DMS79 (cell line): ENCODE measurements at places on chromosomes 11 and 22.
A peak's percentile ranks its signal among the peaks of the same experiment; 100 is the strongest.

- DNase-seq, result no peak
Observed at GRCh38 chr22:40482391-40482790, 112.0 kb downstream of the SGSM3 start.

DNA sequence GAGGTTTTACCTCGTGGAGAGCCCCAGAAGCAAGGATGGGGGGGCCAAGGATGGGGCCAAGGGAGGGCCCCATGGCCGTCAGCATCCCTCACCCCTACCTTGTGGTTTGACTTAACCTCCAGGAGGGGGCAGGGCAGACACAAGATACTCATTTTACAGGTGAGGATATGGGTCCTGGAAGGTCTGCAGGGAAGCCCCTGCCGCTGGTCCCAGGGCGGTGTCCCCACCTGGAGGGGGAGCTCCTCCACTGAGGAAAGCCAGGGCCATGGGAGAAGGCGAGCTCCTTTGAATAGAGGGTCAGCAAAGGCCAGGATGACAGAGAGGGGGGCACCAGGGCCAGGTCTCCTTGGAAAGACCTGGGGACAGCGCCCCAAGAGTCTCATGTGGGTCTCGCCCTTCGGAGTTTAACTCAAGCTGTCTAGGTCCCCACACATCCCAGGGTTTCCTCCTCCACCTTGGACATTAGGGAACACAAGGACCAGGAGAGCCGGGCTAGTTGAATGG, 5.9 kb upstream of the ADORA2A start:
- no peak for DNase-seq

DNA sequence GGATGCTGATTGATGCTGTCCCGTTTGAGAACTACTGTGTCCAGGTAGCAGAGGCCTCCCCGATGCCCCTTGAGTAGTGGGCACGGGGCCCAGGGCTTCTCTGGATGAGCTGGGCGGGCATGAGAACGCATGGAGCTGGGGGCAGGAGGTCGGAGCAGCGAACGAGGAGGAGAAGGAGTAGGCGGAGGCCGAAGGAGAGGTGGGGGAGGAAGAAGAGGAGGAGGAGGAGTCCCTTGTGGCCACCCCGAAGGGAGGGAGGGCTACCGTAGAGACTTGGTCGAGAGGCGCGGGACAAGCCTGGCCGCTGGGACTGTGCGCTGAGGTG, 62.9 kb downstream of the CRYBB2 start:
- DNase-seq, result no peak

GRCh38 chr11:60251485-60252212, 8.7 kb upstream of the MS4A4E start:
- DNase-seq, result no peak

- DNase-seq, result no peak
Observed at GRCh38 chr22:41380993-41381328, 781 bp upstream of the TEF start.

GRCh38 chr11:13952221-13952620, 10.3 kb upstream of the SPON1 start:
- no peak for DNase-seq

DNA sequence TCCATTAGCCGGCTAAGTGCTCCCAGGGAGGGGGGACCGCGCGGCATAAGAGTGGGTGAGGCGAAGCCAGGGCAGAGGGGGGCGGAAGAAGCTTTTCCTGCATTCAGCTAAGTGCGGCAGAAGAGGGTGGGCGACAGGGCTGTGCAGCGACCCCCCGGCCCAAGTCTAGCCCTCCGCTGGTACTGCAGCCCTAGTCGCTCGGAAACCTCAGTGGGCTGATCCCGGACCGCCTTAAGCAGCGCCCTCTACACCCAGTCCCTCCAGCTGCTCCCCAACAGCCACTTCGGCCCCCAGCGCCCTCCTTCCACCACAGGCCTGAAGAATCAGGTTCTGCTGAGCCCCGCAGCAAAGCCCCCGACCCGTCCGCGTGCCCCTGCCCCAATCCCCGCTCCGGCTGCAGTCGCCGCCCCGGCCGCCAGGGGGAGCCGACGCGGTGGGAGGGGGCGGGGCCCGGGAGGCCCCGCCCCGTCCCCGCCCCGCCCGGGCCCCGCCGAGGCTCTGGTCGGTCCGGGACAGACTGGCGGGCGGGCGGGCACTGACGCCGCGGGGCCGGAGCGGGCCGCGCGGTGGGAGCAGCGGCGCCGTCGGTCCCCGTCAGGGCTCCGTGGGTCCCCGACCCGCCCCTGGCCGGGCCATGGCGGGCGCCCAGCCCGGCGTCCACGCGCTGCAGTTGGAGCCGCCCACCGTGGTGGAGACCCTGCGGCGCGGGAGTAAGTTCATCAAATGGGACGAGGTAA, at the start of gene PLCB3:
Gene PLCB3, plus strand, starts transcription at position 515 of the 737 bp plus-strand sequence. Its CDS starts 120 bp downstream, at position 635.
- no peak for DNase-seq

GRCh38 chr22:17982572-17983141, 41.7 kb downstream of the MICAL3 start:
- DNase-seq, result no peak

DNA sequence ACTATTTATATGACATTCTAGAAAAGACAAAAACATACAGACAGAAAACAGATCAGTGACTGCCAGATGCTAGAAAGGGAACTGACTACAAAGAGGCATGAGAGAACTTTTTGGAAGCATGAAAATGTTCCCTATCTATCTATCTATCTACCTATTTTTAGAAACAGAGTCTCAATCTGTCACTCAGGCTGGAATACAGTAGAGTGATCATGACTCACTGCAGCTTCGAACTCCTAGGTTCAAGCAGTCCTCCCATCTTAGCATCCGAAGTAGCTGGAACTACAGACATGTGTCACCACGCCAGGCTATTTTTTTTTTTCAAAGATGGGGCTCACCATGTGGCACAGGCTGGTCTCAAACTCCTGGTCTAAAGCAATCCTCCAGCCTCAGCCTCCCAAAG, 6.9 kb downstream of the SBF2 start:
- no peak for DNase-seq

DNA sequence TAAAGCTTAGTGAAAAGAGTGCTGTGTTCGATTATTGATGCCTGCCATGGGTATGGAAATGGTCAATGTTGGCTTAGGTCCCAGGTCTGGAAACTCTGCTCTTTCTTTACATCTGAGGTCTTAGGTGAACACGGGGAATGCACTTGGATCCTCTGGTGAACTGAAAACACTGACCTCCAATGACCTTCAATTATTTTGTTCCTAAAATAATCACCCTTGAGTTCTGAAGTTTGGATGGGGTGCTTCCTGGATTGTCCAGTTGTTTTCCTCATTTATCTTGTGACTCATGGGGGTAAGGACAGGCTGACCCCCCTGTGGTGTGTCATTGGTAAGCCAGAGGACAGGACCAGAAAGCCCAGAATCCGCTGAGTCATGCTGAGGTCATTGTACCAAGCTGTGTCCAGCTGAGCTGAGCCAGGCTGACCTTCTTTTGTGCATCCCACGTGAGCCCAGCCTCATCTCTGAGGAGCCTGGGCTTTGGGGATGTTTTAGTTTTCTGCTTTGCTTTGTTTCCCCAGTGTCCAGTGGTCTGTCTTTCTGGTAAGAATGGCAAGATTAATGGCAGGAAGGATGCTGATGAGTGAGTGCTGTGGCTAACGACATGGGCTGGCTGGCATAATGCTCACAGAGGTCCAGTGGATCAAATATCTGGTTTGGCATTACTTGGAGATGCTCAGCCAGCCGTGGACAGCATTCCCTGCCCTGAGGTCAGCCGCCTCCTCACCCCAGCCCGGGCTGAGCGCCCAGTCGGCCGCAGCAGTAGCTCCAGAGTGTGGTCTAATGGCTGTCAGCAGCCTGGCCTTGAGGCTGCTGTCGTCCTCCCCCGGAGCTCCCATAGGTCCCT, 35.6 kb downstream of the AMPD3 start:
- no peak for DNase-seq

GRCh38 chr11:87059596-87060390, 22.1 kb downstream of the TMEM135 start:
- DNase-seq, result no peak

DNA sequence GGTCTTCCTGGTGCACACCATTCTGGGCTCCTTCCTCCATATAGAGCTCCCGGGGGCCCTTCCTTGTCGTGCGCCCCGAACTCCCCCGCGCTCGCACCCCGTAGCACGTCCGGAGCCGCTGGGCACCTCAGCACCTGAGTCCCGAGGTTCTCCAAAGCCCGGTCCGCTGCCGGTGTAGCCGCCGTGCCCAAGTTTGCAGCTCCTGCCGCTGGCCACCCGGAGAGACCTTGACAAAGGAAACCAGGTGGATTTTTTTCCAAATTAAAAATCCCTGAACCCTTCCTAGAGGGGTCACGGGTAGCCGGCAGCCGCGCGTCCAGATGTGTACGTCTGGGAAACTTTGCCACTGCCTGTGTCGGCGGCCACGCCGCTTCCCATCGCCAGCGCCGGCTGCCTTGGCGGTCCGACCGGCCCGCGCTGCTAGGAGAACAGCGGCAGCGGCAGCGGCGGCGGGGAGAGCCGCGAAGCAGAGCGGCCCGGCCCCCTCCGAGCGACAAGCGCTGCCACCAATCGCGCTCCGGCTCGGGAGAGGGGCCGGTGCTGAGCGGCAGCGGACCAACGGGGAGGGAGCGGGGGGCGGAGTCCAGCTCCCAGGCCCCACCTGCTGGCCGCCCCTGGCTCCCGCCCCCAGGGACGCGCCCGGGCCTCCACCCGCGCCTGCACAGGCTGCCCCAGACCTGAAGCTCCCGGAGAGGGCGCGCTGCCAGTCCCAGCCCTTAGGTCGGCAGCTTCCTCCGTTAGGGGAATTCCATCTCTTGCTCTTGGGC, at the start of gene GALNT18:
Gene GALNT18, minus strand, starts transcription at position 433 of the 767 bp plus-strand sequence.
- DNase-seq, result peak; percentile 89

GRCh38 chr11:111305162-111305802, 6.9 kb downstream of the POU2AF3 start:
- no peak for DNase-seq

DNA sequence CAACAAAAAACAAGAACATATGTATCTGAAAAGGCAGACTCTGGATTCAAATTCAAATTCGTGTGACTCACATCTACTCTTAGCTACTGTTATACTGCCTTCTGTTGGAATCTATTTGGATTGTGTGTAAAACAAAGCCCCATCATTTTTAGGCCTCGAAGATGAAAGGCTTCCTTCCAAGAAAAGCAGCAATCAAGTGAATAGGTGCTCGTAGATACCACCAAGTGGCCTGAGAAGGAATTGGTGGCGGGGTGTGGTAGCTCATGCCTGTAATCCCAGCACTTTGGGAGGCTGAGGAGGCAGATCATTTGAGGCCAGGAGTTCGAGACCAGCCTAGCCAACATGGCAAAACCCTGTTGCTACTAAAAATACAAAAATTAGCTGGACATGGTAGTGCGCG, 4.2 kb downstream of the GRAMD1B start:
- no peak for DNase-seq

DNA sequence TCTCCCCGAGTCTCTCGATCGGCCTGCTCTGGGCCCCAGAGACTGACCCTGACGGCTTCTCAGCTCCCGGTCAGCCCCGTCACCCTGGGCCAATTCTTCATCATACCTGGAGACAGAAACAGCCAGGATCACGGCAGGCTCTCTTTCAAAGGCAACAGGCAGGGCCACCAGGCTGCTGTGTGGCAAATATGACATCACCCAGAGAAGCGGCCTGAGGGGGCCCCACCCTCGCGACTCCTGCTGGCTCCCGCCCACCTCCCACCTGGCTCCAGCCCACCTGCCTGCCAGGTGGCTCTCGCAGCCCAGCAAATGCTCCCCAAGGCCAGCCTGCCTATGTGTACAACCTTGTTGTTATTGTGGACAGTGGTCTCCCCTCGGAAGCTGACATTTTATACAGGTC, 24.9 kb upstream of the PACSIN2 start:
- no peak for DNase-seq

DNA sequence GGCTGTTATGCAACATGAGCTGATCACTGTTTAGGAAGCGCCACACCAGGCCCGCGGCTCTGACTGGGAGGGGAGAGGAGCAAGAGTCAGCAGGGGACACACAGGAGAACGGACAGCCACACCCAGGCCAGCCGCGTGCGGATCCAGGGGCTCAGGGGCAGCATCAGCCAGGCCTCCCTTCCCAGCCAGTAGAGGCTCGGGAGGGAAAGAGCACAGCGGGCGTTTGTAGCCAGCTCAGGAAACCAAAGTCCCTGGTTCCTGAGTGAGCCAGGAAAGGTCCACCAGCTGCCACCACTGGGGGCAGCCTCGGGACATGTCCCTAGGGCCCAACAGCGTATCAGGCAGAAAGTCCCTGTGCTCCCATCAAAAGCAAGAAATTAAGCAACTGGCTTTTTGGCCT, 71.8 kb upstream of the PITPNB start:
- no peak for DNase-seq

GRCh38 chr11:48081151-48082010, 101.0 kb downstream of the PTPRJ start:
- DNase-seq, result no peak

- no peak for DNase-seq
Observed at GRCh38 chr11:96778272-96778671, 388.5 kb downstream of the JRKL start.

DNA sequence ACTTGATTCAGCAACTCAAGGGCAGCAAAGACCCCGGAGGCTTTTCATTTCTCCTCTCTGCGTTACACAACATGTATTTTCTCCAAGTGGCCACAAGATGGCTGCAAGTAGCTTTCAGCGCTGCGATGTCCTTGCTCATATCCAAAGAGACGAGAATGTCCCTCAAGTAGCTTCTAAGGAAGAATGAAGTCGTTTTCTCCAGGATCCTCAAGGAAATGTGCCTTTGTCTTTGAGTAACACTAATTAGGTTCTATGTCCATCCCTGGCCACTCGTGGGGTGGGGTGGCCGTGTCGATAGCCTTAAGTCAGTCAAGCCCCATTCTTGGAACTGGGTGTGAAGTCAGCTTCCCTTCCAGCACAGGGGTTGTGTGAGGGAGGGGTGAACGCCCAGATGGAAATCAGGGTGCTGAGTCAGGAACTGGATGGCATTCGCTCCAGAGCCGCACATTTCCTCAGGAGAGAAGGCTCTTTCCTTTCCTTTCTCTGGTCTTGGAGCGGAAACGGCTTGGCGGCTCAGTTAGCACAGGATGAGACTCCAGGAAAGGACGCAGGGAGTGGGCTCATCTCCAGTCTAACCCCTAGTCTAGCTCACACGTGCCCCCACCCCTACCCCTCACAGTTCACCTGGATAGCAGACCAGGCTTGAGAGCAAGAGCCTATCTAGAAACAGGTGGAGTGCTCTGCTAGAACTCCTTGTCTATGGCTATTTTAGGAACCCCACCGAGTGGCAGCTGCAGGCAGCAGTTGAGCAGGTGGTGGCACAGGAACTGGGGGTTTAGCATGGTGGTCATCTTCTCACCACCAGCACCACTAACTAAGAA, 44.3 kb downstream of the NNMT start:
- peak; percentile 71 for DNase-seq

- DNase-seq, result no peak
Observed at GRCh38 chr11:129190087-129190486, 2.0 kb downstream of the ARHGAP32 start.

GRCh38 chr11:129590030-129590752, 214.5 kb downstream of the BARX2 start:
- DNase-seq, result no peak

- DNase-seq, result no peak
Observed at GRCh38 chr11:8531982-8532381, 62.0 kb downstream of the STK33 start.

DNA sequence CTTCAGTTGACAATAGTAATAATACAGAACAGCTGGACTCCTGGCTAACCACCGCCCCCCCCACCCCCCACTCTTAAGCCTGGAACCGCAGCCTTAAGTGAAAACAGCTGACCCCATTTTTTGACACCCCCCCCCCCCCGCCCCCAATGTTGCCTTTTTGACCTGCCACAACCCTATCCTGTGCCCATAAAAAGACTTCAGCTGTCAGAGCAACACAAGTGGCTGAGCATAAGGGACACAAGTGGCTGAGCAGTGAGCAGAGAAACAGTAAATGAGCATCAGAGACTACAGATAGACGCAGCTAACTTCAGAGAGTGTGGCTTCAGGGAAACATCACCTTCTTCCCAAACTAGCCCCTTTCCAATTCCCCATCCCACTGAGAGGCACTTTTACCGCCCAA, 1493.8 kb downstream of the LRRC4C start:
- no peak for DNase-seq

GRCh38 chr11:32529994-32530588, 53.5 kb upstream of the EIF3M start:
- no peak for DNase-seq
